Motor neuron (in vitro differentiated cells): ENCODE measurements at places on chromosomes 11 and 22. TPM values are rescaled to one million over a fixed set of nuclear protein-coding genes. Genes with fewer than 3 reads are reported as not detected.

MMP7 gene
- 0.53 TPM in 1 of 2 replicates, not detected in the other for total RNA-seq

GP1BB gene
- 3.8 and 6.3 TPM in 2 replicates for total RNA-seq

FOLH1 gene
- 0.98 and 1.9 TPM in 2 replicates for total RNA-seq

EFEMP2 gene
- total RNA-seq: 6.9 and 9.8 TPM in 2 replicates

LARGE1 gene
- 20.7 and 21.9 TPM in 2 replicates for total RNA-seq

SGSM1 gene
- 0.39 TPM in 1 of 2 replicates, not detected in the other for total RNA-seq

TXNRD2 gene
- 8.3 and 8.9 TPM in 2 replicates for total RNA-seq

MMP13 gene
- 0.20 and 0.43 TPM in 2 replicates for total RNA-seq

KRTAP5-8 gene
- 0.49 and 0.60 TPM in 2 replicates for total RNA-seq

PKDREJ gene
- 0.92 and 1.2 TPM in 2 replicates for total RNA-seq

APOA4 gene
- total RNA-seq: not detected in 2 replicates

DEFB108B gene
- total RNA-seq: not detected in 2 replicates

KRTAP5-10 gene
- total RNA-seq: 0.25 TPM in 1 of 2 replicates, not detected in the other

ANKK1 gene
- 0.29 and 0.36 TPM in 2 replicates for total RNA-seq

SLC22A25 gene
- 0.10 TPM in 1 of 2 replicates, not detected in the other for total RNA-seq

TH gene
- total RNA-seq: 0.38 and 0.60 TPM in 2 replicates

UPK2 gene
- total RNA-seq: 0.78 and 1.00 TPM in 2 replicates

OR2AG1 gene
- total RNA-seq: 0.61 and 0.92 TPM in 2 replicates

IGSF22 gene
- 0.35 and 1.8 TPM in 2 replicates for total RNA-seq

MRGPRX4 gene
- 0.20 TPM in 1 of 2 replicates, not detected in the other for total RNA-seq

GLYATL2 gene
- total RNA-seq: 3.0 and 3.5 TPM in 2 replicates

SLC5A4 gene
- total RNA-seq: 0.32 and 0.81 TPM in 2 replicates

TRIOBP gene
- total RNA-seq: 24.3 and 25.4 TPM in 2 replicates

ANO5 gene
- total RNA-seq: 0.31 and 0.96 TPM in 2 replicates

CBLIF gene
- total RNA-seq: not detected in 2 replicates

BCO2 gene
- 8.5 and 11.4 TPM in 2 replicates for total RNA-seq

GLB1L2 gene
- 5.0 and 5.6 TPM in 2 replicates for total RNA-seq

LMF2 gene
- total RNA-seq: 33.4 and 41.0 TPM in 2 replicates

ARRB1 gene
- 15.8 and 16.9 TPM in 2 replicates for total RNA-seq

NEFH gene
- 16.4 and 18.7 TPM in 2 replicates for total RNA-seq

LUZP2 gene
- 35.4 and 35.5 TPM in 2 replicates for total RNA-seq

ST3GAL4 gene
- total RNA-seq: 53.6 and 78.5 TPM in 2 replicates

TSG101 gene
- 72.1 and 79.6 TPM in 2 replicates for total RNA-seq

BDNF gene
- 0.87 and 1.3 TPM in 2 replicates for total RNA-seq

CHADL gene
- 0.38 and 0.46 TPM in 2 replicates for total RNA-seq

CRYBA4 gene
- total RNA-seq: not detected in 2 replicates

DHCR7 gene
- total RNA-seq: 124 and 155 TPM in 2 replicates

SCUBE2 gene
- 1.0 and 4.1 TPM in 2 replicates for total RNA-seq

MMP12 gene
- not detected in 2 replicates for total RNA-seq

PKNOX2 gene
- total RNA-seq: 2.9 and 7.7 TPM in 2 replicates

MN1 gene
- total RNA-seq: 7.8 and 8.0 TPM in 2 replicates
